ENCODE measurements at places on chromosomes 1 and 21.

GRCh38 chr1:6435547-6435946 is 11.0 kb downstream of the ESPN start:
- no peak for DNase-seq

- DNase-seq, result no peak
Observed at GRCh38 chr1:236545621-236546169, 21.9 kb downstream of the LGALS8 start.

DNA sequence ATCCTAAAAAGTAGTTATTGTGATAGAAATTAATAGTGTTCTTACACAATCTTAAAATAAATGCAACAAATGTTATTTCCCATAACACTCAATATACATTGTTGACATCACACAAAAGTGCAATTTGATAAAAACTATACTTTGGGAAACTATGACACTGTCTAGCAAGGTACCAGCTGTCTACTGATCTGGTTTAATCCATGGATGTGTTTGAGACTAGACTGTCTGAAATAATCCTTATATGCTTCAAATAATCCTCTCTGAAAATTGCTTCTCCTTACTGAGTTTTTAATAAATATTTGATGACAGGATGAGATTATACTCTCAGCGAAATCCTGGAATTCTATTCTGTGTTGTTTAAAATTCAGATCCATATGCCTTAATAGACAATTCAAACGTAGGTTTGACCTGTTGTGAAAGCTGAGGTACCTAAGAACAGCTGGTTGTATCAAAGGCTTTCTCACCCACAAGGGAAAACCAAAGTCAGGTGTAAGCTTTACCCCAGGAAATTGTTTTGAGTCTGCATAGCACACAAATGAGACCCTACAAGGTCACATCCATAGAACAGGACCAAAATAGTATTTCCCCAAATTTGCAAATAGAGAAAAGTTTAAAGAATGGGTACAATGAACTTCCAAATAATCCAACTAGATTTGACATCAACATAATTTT is 8.8 kb upstream of the GFI1 start:
- no peak for DNase-seq

GRCh38 chr1:10635085-10635896 is 160.5 kb downstream of the PEX14 start:
- no peak for DNase-seq

DNA sequence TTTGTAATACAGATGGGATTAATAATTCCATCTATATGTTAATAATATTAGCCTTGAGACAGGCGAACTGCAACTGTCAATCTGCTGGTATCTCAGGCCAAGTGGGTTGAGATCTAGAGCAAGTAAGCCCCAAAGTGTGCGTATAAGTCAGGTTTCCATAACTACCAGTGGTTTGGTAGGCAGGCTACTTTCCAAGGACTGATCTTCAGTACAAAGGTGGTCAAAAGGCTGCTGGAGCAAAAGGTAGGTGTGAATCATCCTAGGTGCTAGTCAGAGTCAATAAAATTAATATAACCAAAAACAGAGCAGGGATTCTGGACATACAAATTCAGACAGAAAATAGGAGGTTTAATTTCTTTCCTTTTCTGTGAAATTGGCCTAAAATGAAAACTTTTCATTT is 328.0 kb downstream of the TGFB2 start:
- no peak for DNase-seq

GRCh38 chr1:213871179-213871578 is 116.6 kb upstream of the PROX1 start:
- no peak for DNase-seq

GRCh38 chr1:168970926-168971659 is 135.4 kb upstream of the ATP1B1 start:
- DNase-seq, result no peak

GRCh38 chr1:232635778-232636356 is 5.9 kb upstream of the SIPA1L2 start:
- DNase-seq, result no peak

GRCh38 chr1:72547412-72547811 is 265.1 kb upstream of the NEGR1 start:
- DNase-seq, result no peak

DNA sequence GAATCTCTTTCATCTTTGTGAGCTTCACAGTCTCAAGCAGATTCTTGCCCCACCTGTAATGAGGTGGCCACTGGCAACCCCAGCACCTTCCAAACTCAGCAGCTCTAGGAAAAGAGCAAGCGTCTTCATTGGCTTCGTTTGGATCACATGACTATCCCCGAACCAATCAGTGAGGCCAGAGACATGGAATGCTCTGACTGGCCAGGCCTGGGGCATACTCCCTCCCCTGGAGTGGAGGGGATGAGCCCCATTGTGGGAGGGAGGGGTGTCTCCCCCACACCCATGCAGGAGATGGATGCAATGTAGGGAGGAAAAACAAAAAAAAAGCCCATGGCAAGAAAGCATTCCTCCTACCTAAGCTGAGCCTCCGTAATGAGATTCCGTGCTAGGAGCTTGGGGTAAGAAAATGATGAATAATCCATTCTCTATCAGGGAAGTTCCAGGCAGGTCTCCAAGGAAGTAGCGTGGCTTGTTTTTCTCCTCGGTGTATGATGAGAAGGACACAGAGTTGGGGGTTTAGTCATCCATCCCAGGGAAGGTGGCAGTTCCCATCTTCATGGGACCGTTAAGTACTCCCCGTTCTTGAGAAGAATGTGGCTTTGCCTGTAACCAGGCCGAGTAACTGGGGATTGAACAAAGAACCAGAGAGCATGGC is 32.7 kb downstream of the FHAD1 start:
- no peak for DNase-seq

DNA sequence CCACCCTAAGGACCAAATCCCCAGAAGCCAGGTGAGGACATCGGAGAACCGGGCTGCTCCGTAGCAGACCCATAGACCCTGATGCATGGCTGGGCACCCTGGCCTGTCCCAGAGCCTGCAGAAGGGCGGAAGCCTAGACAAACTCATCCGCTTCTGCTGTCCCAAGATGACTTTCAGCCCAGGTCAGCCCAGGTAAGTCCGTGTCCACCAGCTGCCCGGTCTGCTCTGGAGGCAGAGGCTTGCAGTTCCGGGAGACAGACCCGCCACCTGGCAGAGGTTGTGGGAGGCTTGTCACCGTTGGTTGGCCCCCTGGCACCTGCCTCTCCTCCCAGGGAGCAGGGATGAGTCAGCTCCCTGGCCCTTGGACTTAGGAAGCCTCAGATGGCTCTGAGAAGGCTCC is 22.8 kb upstream of the POFUT2 start:
- no peak for DNase-seq

GRCh38 chr1:35171579-35171978 is 21.4 kb downstream of the SFPQ start:
- DNase-seq, result no peak

DNA sequence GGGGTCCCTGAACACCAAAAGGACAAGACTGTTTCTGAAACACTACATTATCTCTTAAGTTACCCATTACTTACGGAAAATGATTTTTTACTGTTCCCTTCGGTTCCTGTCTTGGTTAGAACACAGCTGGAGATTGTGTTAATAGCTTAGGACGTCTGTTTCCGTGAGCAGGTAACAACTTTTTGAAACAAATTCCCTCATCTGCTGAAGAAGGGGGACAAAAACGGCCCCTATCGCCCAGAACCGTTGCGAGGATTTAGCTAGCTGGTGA is 67.8 kb downstream of the SLC35A3 start:
- DNase-seq, result no peak

DNA sequence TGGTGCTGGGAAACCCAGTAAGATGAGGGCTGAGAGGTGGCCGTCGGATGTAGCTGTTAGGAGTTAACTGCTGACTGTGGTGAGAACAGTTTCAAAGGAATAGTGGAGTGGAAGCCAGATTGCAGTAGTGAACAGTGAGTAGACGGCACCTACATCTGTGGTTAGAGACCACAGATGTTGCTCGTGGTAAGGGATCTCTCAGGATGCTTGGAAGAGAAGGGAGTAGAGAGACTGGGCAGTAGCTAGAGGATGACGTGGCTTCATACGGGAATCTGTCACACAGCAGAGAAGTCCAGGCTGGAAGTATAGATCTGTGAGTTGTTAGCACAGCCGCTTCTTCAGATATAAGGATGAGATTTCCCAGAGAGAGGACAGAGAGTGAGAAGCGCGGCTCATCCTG is 7.8 kb upstream of the ARTN start:
- no peak for DNase-seq

DNA sequence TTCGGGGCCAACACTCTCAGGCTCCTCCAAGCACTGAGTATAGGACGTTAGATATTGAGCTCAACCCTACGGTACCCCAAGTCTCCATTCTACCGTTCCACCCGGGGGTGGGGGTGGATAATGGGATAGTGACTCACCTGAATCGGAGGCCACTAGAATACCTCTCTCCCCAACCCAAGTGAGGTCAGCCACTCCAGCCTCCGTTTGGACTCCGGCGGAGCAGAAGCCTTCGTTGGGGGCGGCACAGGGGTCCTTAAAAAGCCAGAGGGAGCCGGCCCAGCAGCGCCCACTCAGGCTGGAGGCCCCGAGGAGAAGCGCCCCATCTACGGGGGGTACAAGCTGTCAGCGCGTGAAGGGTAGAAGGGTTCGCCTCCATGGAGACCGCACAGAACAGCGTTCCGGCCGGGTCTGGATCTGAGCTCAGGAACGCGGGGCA is 556 bp downstream of the WDR77 start:
- DNase-seq, result no peak

- DNase-seq, result no peak
Observed at GRCh38 chr1:208799186-208799585, 555.0 kb upstream of the PLXNA2 start.

GRCh38 chr1:97044159-97044760 is 322.7 kb downstream of the PTBP2 start:
- DNase-seq, result no peak

DNA sequence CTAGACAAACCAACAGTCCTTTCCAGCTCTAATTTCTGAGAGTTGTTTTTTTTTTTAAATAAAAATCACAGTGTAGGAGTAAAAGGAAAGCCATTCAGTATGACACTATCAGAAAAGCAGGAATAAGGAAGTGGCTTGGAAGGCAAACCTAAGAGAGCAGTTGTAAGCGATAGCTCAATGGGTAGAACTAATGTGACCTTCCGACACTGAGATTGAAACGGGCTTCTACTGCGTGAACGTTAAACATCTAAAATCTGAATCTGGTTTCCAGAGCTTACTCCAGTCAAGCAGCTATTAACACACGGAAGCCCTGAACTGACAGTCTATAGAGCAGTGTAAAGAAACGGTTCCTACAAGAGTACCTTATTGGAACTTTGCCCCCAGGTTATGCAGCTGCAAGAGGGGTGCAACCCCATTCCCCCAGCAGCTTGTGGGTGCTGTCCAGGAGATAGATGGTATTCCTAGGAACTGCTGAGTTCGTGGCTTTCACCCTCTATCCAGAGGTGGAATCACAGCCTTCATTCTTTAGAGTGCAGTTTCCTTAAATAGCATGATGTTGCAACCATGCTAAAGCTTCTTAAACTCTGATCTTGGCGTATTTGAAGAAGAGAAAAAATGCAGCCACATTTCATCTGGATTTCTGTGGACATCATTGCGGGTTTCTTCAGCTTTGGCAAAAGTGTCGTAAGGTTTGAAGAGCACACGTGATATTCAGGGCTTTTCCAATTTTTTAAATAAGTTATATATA is 3.3 kb upstream of the IRF2BP2 start:
- no peak for DNase-seq

DNA sequence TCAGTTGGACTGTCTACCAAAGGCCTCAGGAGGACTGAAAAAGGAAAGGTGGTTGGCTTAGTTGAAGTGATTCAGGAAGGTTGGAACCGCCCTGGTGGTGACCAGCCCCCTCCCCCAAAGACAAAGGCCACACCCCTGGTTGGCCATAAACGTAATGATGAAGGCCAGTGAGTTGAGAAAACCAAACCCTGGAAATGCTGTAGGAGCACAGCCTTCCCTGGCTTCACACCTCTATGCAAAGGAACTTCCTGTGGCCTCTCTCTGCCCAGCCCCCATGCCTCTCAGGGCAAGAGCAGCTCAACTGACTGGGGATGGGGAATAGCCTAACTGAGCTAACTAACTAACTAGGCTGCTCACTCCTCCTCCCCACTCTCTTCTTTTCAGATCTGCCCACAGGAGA is 90.4 kb downstream of the NPHP4 start:
- DNase-seq, result no peak

GRCh38 chr1:20602851-20603450 is 14.1 kb downstream of the CDA start:
- no peak for DNase-seq

- no peak for DNase-seq
Observed at GRCh38 chr21:46420241-46421190, 38.2 kb upstream of the DIP2A start.

GRCh38 chr1:244291236-244292201 is 160.2 kb downstream of the ADSS2 start:
- DNase-seq, result no peak

- DNase-seq, result no peak
Observed at GRCh38 chr1:204889681-204890383, 19.2 kb downstream of the NFASC start.

DNA sequence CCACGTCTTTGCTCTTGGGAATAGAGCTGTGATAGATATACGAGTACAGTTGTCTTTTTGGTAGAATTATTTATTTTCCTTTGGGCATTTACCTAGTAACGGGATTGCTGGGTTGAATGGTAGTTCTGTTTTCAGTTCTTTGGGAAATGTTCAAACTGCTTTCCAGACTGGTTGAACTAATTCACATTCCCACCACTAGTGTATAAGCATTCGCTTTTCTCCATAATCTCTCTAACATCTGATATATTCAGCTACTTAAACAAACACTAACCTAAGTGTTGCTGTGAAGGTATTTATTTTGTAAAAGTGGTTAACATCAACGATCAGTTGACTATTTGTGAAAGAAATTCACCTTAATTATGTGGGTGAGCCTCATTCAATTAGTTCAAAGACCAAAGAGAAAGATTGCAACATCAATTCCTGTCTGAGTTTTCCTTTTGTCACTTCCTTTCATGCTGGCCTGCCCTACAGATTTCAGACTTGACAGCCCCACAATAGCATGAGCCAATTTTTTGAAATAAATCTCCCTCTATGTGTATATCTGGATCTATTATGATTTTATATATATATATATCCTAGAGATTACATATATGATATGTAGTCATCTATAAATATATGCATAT is 26.7 kb upstream of the DUSP10 start:
- no peak for DNase-seq

GRCh38 chr1:212260557-212261355 is 24.5 kb upstream of the PPP2R5A start:
- no peak for DNase-seq

DNA sequence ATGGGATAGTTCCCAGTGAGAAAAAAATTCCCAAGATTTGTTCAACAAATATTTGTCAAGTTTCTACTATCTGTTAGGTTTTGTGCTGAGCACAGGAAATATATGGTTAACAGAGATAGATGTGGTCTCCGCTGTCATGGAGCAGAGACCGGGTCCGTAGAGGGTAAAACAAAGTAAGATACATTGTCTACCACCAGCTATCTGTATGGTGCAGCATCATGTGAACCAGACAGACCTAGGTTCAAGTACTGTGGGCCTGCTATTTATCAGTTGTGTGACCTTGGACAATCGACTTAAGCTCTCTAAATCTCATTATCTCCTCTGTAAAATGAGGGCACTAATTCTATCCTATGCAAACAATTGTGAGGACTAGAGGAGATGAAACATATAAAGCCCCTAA is 109.8 kb downstream of the DUSP10 start:
- DNase-seq, result no peak
